ENCODE measurements at places on chromosomes 16 and 17. TPM values are rescaled to one million over a fixed set of nuclear protein-coding genes. Genes with fewer than 3 reads are reported as not detected.

XYLT1 gene
- total RNA-seq: 28.5 TPM

CD300H gene
- not detected for total RNA-seq

NPIPA2 gene
- 11.0 TPM for total RNA-seq

SCGB1C2 gene
- not detected for total RNA-seq

HSD11B2 gene
- total RNA-seq: 18.8 TPM
